ENCODE measurements at places on chromosomes 3 and 15. TPM values are rescaled to one million over a fixed set of nuclear protein-coding genes. Genes with fewer than 3 reads are reported as not detected.
A peak's percentile ranks its signal among the peaks of the same experiment; 100 is the strongest.

DNA sequence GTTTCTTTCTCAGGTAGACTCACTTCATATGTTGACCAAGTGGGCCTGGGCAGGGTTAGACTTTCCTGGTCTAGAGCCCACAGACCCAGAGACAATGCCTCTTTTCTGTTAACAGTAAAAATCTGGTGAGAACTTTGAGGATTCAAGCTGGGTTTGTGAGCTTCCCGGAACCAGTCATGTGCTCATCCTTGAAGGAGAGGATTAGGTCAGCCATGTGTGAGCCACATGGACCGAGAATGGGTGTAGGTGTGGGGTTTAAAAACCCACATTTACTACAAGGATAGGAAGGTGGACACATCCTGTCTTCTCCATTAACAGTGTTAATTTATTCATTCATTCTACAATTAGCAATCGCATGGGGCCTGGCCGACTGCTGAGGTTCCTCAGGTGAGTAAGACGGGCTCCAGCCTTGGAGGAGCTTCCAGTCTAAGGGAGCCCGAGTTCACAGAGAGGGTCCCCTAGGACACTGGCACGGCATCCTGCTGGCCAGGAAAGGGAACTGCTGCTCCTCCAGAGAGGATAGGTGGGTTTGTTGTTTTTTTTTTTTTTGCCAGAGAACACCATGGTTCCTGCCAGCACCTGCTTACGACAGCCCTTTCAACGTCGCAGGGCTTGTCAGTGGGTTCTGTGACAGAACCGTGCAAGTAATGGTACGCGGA, 69.0 kb downstream of the SQOR start:
- no peak for DNase-seq

- DNase-seq = no peak
These were observed 9.2 kb upstream of the TMEM212 start for GRCh38 chr3:171833789-171834460.

GRCh38 chr3:13768453-13768852, 111.4 kb downstream of the WNT7A start:
- DNase-seq = no peak

Gene CCDC33
- not detected for polyA plus RNA-seq

- no peak for DNase-seq
These were observed 23.5 kb downstream of the SYNM start for GRCh38 chr15:99128411-99128810.

- peak; percentile 12 for DNase-seq
These were observed 53.6 kb upstream of the ATP13A3 start for GRCh38 chr3:194540274-194540905.
